ENCODE measurements at places on chromosomes 1 and 21.
A peak's percentile ranks its signal among the peaks of the same experiment; 100 is the strongest.

GRCh38 chr1:84504580-84505492 is 1.4 kb upstream of the SPATA1 start:
- DNase-seq = no peak

GRCh38 chr1:34590211-34590623 is 164.6 kb upstream of the GJB5 start:
- peak; percentile 99 for DNase-seq

DNA sequence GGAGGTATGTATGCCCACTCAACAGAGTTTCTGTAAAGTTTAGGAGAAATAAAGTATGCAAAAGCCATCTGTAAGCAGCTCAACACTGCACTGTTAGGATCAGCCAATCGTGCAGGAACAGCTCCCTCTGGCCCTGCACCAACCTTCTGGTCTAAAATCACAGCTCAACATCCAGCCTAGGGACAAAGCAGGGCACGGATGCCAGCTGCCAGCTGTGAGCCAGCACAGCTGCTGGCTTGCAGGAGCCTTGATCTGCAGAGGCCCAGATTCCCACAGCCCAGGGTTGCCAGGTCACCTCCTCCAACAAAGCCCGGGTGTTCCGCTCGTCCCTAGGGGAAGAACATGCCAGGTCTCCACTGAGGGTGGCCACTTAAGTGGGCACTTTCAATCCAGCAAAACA is 8.6 kb downstream of the ACOT7 start:
- no peak for DNase-seq

DNA sequence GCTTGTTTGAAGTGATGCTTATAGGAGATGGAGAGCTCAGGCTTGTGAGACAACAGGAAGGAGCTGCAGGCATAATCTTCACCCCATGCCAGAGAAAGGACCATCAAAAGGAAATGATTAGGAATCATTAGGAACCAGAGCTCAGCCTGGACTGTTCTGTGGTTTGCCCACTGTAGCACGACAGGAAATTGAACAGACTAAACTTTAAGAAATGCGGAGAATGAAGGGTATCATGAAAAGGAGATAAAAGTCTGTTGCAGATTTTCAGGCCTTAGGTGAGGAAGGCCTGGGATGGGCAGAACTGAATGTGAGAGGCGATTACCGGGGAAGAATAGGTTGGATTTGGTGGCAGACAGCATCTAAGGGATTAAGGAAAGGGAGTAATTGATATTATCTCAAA is 292.0 kb upstream of the PLXNA2 start:
- DNase-seq = no peak

- DNase-seq = no peak
Observed at GRCh38 chr1:86552376-86552775, 5.5 kb downstream of the CLCA4 start.

DNA sequence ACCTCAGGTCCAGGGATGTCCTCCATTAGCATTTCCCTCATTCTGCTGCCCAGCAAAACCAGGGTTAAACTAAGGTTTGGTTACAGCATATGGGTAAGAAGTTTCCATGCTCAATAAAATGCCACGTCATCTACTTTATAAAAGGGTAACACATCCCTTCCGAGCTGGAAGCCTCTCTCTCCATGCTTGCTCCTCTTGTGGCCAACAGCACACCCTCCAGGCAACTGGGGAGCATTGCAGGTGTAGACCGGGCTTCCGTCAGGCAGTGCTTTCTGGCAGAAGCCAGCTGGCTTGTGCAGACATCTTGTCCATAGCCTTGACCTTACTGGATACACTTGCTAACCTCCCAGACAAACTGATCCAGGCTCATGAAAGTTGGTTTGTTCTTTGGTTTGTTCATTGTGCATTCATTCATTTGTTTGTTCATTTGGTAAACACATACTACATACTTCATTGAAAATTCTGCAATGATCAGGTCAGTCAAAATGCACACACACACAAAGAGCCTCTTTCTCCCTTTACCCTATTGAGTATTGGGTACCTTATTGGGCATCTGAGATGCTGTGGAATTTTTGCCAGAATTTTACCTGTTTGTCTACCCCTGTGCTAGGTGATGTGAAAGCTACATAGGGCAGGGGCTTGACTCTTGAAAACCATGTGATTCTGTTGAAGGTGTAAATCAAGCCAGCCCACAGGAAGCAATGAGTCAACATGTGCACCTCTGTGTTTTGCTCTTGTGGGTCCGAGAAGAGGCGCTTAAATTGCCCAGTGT is 422.8 kb downstream of the CAMTA1 start:
- DNase-seq = peak; percentile 67

- peak; percentile 47 for DNase-seq
Observed at GRCh38 chr1:6785728-6786505, 663 bp downstream of the CAMTA1 start.

GRCh38 chr1:30840904-30841598 is 67.5 kb downstream of the SDC3 start:
- DNase-seq = no peak

DNA sequence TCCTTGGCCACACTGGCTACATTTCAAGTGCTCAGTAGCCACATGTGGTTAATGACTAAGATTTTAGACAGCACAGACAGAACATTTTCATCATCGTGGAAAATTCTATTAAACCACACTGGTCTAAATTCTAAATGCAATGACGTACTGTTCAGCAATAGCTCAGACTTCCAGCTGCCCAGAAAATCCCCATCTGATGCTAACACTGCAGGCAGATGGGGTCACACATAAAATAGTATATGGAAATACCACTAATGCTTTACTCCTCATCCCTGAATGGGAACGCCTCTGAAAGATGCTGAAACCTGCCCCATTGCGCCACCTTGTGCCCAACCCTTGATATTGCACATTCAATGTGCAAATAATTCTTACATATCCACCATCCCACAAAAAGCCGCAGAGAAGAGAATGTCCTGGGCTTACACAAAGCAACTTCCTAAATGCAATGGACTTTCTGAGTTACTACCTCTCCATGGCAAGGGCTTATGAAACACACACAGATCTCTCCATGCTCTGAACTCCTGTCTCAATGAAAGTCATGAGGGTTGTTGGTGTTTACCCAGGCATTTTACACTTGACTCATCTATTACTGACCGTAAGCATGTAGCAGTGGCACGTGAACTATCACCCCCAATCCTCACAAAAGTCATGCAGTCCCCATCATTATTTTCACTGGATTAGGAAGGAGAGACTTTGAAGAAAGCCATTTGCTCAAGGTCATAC is 20.3 kb upstream of the SLC5A9 start:
- peak; percentile 71 for DNase-seq

GRCh38 chr1:54361342-54361741 is 44.9 kb downstream of the SSBP3 start:
- no peak for DNase-seq

DNA sequence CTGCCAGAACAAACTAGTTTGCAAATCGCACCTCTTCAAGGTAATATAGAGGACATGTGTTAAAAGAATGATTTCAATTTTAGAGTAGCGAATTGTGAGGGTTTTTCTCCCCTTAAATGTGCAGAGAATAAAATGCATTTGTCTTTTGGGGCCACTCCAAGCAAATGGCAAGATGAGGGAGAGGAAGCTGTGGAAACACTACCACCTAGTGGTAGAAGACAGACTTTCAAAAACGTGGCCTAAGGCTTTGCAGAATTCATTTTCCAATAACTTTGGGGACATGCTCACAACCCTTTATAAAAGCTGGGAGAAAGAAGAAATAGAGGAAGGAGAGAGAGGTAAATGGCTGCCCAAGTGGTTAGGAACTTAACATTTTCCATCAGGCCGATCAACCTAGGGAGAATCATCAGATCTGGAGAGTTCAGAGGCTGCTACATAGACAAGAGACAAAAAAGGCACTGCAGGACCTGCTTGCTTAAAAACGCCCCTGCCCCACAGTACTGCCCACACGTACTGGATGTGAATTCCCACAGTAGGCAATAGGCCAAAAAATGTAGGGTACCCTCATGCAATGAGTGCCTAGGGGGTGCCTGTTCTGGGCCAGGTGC is 15.7 kb upstream of the RCAN1 start:
- DNase-seq = peak; percentile 76

GRCh38 chr1:168583571-168583970 is 7.2 kb downstream of the XCL1 start:
- no peak for DNase-seq

DNA sequence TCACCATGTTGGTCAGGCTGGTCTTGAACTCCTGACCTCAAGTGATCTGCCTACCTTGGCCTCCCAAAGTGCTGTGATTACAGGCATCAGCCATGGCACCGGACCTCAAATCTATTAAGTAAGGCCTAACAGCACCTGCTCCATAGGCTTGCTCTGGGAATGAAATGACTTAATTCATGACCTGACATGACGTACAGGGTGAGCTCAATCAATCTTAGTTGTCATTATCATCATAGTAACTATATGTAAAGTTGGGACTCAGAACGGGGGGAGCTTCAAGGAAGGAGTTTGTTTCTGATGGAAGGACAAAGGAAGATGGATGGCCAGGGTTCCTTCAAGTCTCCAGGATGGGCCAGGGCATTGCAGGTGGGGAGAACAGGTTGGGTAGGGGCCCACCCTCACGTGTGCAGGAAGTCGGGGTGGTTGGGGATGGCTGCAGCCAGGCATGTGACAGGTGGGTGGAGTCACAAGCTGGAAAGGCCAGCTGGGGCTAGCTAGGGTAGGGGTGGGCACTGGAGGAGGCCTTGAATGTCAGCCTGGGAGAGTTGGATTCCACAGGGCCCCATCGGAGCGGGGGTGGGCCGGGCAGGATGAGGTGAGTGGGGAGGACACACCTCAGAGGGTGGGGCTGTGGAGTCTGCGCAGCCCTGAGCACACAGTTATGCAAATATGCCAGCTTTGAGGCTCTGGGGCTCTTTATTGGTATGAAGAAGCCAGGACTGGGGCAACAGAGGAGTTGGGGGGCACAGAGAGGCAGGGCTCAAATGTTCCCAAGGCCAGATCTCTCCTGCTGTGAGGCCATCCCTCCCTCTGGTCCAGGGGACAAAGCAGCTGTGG is 9.6 kb downstream of the TRIM62 start:
- no peak for DNase-seq

GRCh38 chr21:43835050-43835449 is 30.0 kb upstream of the AGPAT3 start:
- no peak for DNase-seq

DNA sequence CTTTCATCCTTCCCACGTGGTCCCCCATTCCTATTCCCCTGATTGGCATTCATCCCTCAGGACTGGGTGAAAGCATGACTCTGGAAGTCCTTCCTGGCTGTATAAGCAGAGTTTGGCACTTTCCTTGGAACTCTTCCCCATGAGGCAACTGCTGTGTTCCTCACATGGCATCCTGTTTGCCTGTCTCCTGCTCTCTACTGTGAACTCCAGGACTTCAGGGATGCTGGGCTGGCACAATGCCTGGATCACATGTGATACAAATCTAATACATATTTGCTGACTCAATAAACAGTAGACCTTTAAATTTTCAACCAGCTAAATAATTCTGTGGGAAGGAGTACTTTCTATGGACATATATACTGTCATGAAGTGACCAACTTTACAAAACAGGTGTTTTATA is 46.8 kb upstream of the EDEM3 start:
- no peak for DNase-seq

DNA sequence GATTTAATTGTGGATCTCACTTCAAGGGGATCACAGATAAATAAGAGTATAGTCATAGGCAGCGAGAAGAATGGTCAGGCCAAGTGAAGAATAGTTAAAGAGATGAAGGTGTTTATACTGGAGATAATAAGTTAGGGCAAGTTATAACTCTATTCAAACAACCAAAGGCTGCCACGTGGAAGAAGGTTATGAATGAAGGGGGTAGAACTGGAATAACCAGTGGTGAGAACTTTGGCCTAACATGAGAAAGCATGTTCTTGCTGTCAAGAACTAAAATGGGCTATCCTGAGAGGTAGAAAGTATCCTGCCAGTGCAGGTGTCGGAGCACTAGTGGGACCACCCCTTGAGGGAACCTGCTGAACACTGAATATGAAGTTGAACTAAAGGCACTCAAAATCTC is 49.6 kb upstream of the EDEM3 start:
- DNase-seq = no peak

- no peak for DNase-seq
Observed at GRCh38 chr1:235858766-235859165, 7.9 kb downstream of the LYST start.

GRCh38 chr1:182348961-182349747 is 42.4 kb downstream of the GLUL start:
- no peak for DNase-seq

DNA sequence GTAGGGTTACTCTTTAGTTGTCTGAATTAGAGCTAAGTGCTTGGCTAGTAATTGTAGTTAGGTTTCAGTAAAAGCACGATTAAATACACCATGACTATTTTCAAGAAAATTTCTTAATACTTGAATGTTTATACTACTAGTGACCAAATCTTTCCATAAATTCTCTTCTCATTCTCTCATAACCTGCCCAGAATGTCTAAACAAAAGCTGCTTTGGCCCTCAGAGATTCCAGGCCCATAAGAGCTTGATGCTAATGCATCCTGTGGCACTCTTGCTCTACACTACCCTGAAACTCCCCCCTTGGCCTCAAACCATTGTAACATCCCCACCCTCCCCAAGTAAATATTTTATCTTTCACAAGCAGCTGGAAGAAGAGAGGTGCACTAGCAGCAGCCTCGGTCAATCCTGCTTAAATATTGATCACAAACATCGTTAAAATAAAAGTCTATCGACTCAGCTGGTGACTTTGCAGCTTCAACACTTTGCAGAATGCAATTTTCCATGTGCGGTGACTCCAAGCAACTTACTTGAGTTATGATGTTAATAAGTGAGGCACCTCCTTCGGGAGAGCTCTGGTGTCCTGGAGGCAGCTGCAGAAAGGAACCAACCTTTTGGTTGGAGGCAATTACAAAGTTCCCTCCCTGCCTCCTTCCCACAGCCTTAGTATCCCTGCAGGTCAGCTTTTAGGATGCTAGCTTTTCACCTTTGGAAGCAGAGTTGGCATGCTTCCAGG is 315.6 kb upstream of the PLXNA2 start:
- DNase-seq = no peak

DNA sequence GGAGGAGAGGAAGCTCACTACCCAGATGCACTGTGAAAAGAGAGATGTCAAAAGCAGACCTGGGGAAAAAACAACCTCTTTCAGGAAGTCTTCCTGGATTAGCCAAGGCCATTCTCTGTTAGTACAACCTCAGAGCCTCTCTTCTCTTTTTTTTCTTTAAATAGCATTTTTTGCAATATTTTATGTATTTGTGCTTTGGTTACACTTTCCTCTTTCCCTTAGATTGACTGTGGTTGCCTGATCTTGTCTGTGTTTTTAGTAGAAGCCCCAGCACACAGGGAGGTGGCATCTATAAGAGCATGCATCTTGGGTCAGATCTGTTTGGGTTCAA is 18.8 kb downstream of the SLC26A9 start:
- DNase-seq = no peak

GRCh38 chr1:38541223-38541622 is 318.3 kb downstream of the RRAGC start:
- DNase-seq = no peak

DNA sequence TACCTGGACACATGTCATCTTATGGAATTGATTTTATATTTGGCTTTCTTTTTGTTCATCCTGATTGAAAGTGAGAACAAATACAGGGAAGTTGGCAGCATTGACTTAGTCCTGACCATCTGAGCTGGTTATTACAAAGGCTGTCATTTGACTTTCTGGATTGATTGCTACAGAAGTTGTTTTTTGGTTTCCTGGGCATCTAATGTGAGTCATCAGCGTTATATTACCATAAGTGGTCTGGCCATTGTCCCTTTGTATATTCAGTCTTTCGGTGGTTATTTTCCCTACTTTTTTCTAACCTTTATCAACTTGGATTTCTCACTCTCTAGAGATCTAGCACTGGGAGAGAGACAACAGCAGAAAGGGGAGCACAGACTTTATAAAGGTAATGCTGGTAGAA is 1646.5 kb downstream of the MRPL39 start:
- DNase-seq = peak; percentile 27

GRCh38 chr1:184513421-184513820 is 126.6 kb downstream of the C1orf21 start:
- no peak for DNase-seq

- peak; percentile 47 for DNase-seq
Observed at GRCh38 chr1:230752407-230752806, 5.2 kb downstream of the CAPN9 start.

Measured in NCI-H345 (cell line).